CD4-positive, alpha-beta T cell treated with Interleukin-17A for 1 hour (primary cell): ENCODE measurements at places on chromosomes 6 and 20.

GRCh38 chr6:118890997-118891790 lies 2.8 kb upstream of the ASF1A start:
- DNase-seq: peak; percentile 35

DNA sequence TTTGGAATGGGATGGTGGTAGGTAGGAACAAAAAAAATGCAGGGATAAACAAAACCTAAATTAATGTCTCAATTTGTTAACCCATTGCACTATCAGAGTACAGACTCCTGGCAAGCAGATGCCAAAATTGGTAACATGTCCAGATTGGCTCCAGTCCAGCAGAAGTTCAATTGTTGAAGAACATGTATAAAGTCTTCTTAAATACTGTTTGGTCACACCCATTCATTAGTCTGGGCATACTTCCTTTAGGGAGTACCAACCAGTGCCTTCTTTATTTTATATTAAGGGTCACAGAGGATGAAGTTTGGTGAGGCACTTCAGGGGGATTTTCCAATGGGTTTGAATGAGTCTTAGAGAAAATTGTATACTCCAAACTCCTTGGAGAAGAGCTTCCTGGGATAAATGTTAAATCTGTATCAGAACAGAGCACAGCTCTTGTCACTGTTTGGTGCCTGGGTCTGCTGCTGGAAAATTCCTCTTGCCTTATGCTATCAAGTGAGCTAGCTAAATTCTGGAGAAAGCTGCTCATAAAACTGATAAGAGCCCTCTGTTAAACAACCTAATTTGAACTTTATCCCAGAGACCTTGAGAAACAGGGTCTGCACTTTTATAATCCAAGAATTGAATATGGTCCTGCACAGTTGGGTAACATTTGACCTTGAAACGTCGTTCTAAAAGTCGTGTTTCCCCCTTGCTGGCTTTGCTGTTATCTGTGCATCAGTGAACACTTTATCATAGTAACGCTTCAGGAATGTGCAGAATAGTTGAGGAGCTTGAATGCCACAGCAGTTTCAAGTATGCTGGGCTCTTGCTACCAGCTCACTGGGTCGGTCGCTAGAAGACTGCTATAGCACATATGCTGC lies 334.1 kb upstream of the CITED2 start:
- no peak for DNase-seq

GRCh38 chr6:7213416-7213815 lies 99.6 kb downstream of the SSR1 start:
- DNase-seq: no peak

- DNase-seq: no peak
Observed at GRCh38 chr6:157891544-157892362, 68.7 kb downstream of the SNX9 start.

GRCh38 chr6:31597006-31597405 lies 4.2 kb upstream of the NCR3 start:
- peak; percentile 85 for DNase-seq

GRCh38 chr6:75345413-75345812 lies 60.8 kb upstream of the TMEM30A start:
- no peak for DNase-seq

DNA sequence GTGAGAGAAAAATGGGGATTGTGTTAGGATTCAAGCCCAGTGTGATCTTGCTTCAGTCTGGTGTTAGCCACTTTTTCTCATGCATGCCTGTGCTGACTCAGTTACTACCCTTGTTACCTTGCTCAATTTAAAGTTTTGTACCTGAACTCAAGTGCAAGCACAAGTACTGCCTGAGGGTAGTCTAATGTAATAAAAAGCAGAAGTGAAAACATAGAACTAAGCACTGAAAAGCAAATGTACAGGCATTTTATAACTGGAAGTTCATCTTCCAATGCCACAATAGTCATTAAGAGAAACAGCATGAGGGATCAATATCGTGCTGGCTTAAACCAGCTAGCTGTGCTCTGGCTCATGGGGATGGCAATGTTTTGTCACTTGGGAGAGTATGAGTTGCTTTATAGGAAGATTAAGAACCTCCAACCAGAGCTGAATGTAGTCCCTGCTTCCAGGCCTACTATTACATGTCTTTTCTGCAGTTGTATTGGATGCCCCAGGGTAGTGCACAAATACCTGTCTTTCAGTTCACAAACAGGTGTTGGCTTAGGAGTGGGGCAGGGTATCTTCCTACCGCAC lies 48.7 kb downstream of the SLC35F1 start:
- no peak for DNase-seq
